ENCODE measurements at places on chromosomes 3 and 15.

DNA sequence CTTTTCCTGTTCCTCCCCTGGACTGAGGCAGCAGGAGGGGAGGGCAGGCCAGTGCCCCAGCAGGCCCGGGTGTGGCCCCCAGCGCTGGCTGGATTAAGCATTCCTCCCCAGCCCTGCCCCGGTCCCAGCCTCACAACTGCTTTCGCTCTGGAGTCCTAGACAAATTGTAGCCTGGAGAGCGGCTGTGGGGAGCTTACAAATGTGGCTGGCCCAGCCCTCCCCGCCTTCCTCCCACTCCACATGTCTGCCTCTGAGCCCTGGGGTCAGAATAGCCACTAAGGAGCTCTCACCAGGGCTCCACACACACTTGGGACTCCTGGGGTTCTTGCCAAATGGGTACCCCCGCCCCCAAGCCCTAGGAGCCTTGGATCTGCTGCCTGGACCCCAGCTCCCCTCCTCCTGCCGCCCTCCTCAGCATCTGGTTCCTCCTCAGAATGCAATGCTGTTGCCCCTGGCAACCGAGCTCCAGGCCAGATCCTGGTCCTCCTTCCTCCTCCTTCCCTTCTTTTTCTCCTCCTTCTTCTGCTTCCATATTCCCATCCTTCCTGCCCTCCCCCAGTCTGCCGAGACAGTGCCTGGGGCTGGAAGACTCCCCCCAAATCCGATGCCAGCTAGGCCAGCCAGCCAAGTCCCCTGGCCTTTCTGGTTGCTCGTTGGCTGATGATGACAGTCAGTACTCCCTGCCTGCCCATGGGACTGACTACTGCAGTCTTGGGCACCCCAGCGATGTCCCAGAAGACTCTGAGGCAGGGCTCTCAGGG is 91.1 kb downstream of the LINGO1 start:
- DNase-seq = no peak

DNA sequence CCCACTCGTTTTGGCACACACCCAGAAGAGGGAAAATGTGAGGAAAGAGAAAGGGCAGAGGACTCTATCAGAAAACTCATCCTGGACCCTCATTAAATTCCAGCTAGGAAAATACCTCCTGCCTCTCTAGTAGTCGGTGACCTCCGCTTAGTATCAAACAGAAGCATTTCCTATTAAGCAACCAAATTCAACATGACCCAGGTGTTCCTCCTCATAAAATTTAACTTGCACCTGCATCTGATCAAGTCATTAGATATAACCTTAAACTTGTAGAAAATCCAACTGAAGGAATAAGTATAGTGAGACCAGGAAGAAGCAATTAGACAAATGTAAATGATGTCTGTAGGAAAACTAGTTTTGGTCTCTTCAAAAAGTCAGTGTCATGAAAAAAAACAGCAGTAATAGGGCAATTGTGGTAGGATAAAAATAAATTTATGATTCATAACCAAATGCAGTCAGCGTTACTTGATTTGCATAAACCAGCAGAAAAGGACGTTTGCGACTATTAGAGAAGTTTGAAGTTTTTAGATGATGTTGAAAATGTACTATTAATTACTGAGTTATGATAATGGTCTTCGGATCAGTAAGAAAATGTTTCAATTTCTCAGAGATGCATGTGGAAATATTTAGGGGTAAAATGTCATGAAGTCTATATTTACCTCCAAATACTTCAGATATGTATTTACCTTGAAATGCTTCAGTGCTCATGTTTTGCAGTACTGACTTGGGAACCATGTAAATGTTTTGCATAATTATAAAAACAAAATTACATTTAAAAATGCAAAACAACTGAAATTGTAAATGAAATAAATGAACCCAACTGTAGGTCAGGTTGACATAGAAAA is 44.6 kb downstream of the LDHAL6B start:
- DNase-seq = no peak

- DNase-seq = peak; percentile 36
Observed at GRCh38 chr3:139654637-139655365, 23.0 kb downstream of the NMNAT3 start.

DNA sequence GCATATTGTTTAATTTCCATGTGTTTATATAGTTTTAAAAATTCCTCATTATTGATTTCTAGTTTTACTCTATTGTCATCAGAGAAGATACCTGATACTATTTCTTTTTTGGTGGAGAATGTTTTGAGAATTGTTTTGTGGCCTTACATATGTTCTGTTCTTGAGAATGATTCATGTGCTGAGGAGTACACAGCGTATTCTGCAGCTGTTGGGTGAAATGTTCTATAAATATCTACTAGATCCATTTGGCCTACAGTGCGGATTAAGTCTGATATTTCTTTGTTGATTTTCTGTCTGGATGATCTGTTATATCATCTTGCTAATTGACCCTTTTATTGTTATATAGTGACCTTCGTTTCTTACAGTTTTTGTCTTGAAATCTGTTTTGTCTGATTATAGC is 109.7 kb downstream of the UBE2E2 start:
- no peak for DNase-seq

DNA sequence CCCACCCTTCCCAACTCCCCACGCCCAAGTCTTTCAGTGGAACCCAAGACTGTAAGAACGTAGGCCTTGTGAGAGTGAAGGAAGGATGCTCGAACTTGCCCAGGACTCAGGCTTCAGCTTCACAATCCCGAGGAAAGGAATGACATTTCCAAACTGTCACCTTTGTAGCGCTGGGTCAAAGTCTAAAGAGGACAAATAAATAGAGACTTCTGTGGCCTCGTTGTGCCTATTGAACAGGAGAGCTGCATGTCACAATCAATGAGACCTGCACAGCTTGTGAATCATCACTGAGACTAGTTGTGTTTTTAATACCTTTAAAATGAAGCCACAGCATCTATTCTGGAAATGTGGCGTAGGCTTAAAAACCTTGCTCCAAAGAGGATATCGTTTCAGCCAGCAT is 222.8 kb upstream of the ST8SIA2 start:
- no peak for DNase-seq

- no peak for DNase-seq
Observed at GRCh38 chr15:91866371-91866905, 12.9 kb downstream of the SLCO3A1 start.

DNA sequence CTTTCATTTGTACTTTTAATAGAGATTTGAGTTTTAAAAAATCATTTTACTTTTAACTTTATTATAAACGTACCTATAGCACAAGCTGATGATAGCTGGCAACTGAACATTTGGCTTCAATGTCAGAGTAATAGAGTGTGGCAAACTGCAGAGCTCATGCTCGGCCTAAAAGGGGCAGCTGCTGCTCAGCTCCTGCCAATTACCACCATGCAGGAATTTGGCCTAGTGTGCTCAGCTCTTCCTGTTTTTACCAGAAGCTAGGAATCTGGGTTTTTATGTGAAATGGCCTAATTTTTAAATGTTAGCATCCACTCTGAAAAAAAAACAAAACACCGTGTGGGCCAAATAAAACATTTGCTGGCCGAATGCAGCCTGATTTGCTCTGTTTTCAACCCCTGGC is 1.8 kb downstream of the IFT122 start:
- no peak for DNase-seq

DNA sequence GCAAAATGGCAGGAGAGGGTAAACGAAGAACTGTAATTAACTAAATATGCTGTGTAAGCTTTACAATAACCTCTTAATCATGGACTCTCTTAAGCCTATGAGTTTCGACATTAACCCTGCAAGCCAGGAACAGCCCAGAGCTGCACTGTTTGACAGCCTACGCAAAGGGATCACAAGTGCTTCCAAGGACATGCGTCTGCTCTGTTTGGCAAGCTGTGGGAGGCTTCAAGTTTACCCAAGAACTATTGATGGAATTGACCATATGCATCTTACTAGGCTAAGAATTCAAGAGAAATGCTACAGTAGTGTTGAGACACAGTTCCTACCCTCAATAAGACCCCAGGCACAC is 66.0 kb downstream of the PDZRN3 start:
- no peak for DNase-seq

DNA sequence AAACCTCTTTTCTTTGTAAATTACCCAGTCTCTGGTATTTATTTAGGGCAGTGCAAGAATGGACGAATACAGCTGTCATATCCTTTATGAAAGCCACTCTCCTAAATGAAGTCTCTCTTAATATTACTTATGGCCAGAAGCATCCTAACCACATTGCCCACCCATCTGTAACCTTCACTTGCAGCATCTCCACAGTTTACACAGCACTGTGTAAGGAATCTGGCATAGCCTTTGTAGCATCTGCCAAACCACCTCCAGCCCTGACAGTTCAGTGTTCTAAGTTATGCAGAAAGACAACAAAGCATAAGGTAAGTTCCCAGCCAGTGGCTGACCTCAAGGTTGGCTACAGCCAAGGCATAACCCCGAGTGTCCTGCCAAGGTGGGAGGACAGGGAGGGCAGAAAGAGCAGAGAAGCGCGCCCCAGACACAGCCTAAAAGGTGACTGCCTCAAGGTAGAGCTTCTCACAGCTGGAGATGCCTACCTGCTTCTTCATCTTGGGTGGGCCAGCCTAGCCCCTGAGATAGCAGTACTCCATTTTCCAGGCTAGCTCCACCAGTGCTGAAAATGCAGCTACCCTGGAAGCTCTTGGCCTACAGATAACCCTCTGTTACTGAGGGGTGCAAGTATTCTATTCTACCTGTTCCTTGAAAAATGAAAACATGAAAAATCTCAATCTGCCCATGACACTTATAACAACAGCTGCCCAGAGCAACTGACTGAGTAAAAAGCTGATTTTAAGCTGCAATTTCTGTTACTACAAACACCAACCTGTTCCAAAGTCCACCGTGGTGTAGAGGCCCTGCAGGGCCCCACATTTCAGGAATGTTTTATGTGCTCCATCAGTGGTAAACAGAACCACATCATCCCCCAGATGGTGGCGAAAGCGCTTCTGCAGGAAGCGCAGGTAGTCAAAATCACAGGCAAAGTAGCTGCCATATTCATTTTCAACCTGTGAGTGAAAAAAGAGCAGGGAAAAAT is 39.3 kb downstream of the GLB1 start:
- no peak for DNase-seq

DNA sequence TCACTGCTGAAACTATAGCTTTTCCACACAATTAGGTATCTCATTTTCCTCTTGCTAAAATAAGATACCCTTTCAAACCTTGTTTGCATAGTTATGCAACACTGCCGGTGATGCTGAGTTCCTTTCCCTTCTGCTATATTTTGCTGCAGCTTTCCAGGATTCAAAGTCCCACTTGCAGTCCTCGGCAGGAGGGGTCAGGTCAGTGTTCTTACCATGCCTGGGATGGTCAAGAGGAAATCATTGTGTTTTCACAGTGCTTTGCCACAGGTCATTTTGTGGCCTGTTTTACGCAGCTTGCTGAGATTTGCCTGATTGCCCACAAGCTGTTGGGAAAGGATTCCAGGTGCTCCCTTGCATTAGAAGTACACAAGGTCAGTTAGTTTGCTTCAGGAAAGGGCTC is 156.9 kb downstream of the B3GALNT1 start:
- DNase-seq = no peak

DNA sequence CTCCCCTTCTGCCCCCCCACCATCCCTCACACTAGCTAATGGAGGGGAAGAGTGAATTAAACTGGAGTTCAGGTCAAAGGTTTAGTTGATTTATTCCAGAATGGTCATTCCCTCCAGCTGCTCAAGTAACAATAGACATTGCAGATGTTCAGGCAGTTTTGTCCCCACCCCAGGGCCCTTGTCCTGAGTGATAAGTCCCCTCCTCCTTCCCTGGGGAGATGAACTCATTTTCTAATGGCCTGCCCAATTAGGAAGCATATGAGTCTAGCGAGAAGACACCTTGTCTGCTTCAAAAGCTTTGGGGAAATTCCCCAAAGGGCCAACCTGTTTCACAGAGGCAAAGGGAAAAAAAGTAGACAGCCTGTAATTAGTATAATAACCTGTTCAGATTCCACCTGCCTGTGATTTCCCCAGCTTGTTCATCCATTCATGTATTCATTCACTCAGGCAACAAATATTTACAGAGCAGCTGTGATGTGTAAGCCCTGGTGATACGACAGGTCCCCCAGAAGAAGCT is 165.3 kb downstream of the SHQ1 start:
- no peak for DNase-seq

- DNase-seq = no peak
Observed at GRCh38 chr3:99662838-99663570, 24.6 kb downstream of the COL8A1 start.

GRCh38 chr15:33135355-33135781 is 59.1 kb downstream of the FMN1 start:
- DNase-seq = no peak

DNA sequence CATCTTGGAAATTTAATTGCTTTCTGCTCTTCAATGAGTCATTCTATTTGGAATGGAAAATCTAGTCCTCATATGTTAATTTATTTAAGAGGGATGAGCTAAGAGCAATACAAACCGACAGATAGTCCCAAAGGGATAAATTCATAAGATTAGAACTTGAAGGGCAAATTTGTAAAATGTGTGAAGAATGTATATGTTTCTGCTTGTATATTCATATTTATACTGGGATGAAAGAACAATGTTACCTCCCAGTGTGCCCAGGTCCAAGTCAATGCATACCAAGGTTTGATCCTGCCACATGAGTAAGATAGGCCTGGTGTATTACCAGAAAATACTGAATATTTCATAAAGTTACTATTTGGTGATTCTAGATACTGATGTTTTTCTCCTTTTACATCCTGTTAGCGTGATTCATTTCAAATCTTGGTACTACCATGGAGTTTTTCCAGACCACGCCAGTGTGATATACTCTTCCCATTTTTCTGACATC is 255.6 kb upstream of the SEMA6D start:
- DNase-seq = no peak

- DNase-seq = no peak
Observed at GRCh38 chr3:70999730-71000129, 583.8 kb downstream of the FOXP1 start.

DNA sequence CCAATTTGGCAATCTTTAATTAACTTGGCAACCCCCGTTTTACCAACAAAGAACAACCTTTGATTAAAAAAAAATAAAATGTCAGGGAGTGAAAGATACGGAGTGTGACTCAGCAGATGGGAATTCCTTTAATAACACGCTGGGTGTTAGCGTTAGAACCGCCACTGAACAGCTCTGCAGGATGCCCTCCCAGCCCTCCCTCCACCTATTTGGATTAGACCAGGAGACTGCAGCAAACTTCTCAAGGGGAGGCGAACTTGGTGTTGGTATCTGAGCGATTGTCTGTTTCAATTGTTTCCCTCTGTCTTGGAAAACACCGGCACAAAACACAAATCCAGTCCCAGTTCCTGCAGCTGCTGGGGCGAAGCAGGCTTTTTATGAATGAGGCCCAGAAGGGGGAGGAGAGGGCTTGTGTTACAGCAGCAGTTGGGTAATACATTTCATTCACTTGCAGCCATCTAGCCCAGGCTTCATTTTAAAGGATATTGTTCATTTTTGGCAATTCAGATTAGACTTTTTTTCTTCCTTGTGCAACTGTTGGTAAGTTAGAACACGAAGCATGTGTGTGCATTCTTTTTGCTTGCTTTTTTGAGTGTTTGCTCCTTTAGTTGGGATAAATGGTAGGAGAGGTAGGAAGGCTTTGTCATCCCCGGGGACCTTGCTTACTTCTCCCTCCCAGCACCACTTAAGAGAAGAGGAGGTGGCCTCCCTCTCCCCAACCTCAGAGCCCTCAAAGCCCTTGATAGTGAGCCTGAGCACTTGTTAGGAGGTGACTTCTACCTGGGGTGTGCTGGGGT is 152.3 kb downstream of the IGF1R start:
- no peak for DNase-seq
